Activated naive CD4-positive, alpha-beta T cell treated with anti-CD3 and anti-CD28 coated beads, Interleukin-2, amount 10 ng/mL, durations not matched to agents 5 hours and 36 hours (primary cell): ENCODE measurements at places on chromosomes 7 and 10. TPM values are rescaled to one million over a fixed set of nuclear protein-coding genes. Genes with fewer than 3 reads are reported as not detected.

Gene ZNF727
- total RNA-seq = 0.15 TPM

Gene ZNF777
- 13.9 TPM for total RNA-seq

Gene HTR5A
- not detected for total RNA-seq

Gene GIMAP7
- 252 TPM for total RNA-seq

Gene ASCC1
- total RNA-seq = 35.6 TPM
